ENCODE measurements at places on chromosomes 3 and 15. TPM values are rescaled to one million over a fixed set of nuclear protein-coding genes. Genes with fewer than 3 reads are reported as not detected.

The C2CD4B gene
- not detected for total RNA-seq

The SPINT1 gene
- 1.6 TPM for total RNA-seq

The FBXL22 gene
- total RNA-seq = 0.34 TPM

The MME gene
- total RNA-seq = 9.4 TPM

The USF3 gene
- 7.3 TPM for total RNA-seq

The FEZF2 gene
- total RNA-seq = not detected

The TMC3 gene
- not detected for total RNA-seq

The CD96 gene
- 108 TPM for total RNA-seq

The AHSG gene
- not detected for total RNA-seq

The TIMP4 gene
- not detected for total RNA-seq

The C3orf20 gene
- not detected for total RNA-seq

The DNAJA4 gene
- not detected for total RNA-seq

The GOLGA8M gene
- total RNA-seq = 0.08 TPM

The GOLGA8J gene
- total RNA-seq = not detected

The EMC7 gene
- 46.6 TPM for total RNA-seq

The ZDHHC19 gene
- not detected for total RNA-seq

The SLC28A1 gene
- not detected for total RNA-seq

The RAD51 gene
- total RNA-seq = 29.8 TPM

The KCNMB2 gene
- not detected for total RNA-seq

The ANKRD63 gene
- 0.37 TPM for total RNA-seq

The NMNAT3 gene
- total RNA-seq = 0.15 TPM

The ZBBX gene
- total RNA-seq = 0.27 TPM

The THRB gene
- 9.2 TPM for total RNA-seq

The MST1R gene
- 1.4 TPM for total RNA-seq

The PROS1 gene
- 6.6 TPM for total RNA-seq

The WNT5A gene
- 31.9 TPM for total RNA-seq

The KBTBD13 gene
- total RNA-seq = not detected

The CCR8 gene
- not detected for total RNA-seq

The INSYN1 gene
- total RNA-seq = 2.6 TPM

The IL17RC gene
- 35.3 TPM for total RNA-seq

The ACKR4 gene
- total RNA-seq = 0.13 TPM

The SLC2A2 gene
- not detected for total RNA-seq

The NOX5 gene
- total RNA-seq = 0.11 TPM

The ADAMTS17 gene
- 6.0 TPM for total RNA-seq

The TRIM42 gene
- not detected for total RNA-seq

The KLF13 gene
- total RNA-seq = 16.1 TPM

The THBS1 gene
- total RNA-seq = 561 TPM

The CFAP161 gene
- total RNA-seq = 0.08 TPM

The PARP14 gene
- total RNA-seq = 29.7 TPM

The SSUH2 gene
- 10.6 TPM for total RNA-seq

The PARL gene
- total RNA-seq = 31.1 TPM

The SYNPR gene
- total RNA-seq = not detected

The LMAN1L gene
- 0.16 TPM for total RNA-seq

The CCDC33 gene
- total RNA-seq = 1.5 TPM

The ETV5 gene
- total RNA-seq = 122 TPM

The CX3CR1 gene
- total RNA-seq = not detected

The ACP3 gene
- 0.24 TPM for total RNA-seq

The NKIRAS1 gene
- 14.5 TPM for total RNA-seq

Data from A375 (cell line).